ENCODE measurements at places on chromosomes 3 and 15.

- no peak for DNase-seq
Observed at GRCh38 chr3:57063032-57063431, 2.6 kb downstream of the SPATA12 start.

DNA sequence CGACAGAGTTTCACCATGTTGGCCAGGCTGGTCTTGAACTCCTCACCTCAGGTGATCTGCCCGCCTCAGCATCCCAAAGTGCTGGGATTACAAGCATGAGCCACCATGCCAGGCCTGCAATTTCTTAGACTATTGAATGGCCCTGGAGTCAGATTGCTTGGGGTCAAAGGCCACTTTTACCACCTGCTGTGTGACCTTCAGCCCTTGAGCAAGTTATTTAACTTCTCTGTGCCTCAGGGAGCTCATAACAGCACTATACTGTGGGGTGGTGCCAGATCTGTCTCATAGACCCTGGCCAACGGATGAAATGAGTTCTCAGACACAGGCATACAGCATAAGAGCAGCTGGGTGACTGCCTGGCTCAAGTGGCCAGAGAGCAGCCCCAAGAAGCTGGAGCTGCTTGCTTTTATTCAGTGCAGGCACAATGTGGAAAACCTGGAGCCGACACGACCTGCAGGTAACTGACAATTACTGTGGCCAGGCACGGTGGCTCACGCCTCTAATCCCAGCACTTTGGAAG, 44.9 kb upstream of the FURIN start:
- no peak for DNase-seq

GRCh38 chr3:16807391-16807790, 77.4 kb upstream of the PLCL2 start:
- no peak for DNase-seq

DNA sequence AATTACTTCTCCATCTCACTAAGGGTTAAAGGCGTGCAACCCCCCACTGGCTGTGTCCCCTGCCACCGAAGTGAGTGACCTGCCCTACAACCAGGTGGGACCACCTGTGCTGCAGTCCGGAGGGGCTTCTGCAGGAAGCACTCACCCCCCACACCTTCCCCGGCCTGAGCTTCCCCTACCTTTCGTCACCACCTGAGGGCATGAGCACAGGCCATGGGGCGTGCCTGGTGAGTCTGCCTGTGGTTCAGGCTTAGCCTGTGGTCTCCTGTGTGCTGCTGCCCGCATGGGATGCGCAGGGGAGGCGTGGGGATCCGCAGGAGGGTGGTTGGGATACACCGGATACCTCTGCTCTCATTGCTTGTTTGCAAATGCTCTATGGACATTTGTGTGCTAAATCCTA, 46.0 kb downstream of the KLHL25 start:
- no peak for DNase-seq

GRCh38 chr15:88299497-88299896, 43.0 kb upstream of the NTRK3 start:
- DNase-seq, result no peak

DNA sequence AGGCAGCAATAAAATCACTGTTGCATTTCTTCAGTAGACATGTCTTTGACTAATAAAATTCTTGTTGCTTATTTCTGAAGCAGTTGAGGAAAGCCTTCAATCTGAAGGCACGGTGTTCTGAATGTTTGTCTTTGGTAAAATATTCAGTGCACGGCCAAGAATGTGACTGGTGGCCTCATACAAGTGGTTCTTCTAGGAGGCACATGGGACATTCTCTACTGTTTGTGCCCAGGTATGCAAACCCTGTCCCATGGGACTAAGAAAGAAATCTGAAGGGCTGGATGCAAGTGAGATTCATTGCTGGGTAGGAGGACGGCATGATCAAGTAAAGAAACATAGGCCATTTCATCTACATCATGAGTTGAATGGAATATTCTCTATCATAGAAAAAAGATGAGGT, 250.6 kb upstream of the NR2F2 start:
- DNase-seq, result no peak

GRCh38 chr15:38541026-38541425, 23.6 kb downstream of the RASGRP1 start:
- no peak for DNase-seq

DNA sequence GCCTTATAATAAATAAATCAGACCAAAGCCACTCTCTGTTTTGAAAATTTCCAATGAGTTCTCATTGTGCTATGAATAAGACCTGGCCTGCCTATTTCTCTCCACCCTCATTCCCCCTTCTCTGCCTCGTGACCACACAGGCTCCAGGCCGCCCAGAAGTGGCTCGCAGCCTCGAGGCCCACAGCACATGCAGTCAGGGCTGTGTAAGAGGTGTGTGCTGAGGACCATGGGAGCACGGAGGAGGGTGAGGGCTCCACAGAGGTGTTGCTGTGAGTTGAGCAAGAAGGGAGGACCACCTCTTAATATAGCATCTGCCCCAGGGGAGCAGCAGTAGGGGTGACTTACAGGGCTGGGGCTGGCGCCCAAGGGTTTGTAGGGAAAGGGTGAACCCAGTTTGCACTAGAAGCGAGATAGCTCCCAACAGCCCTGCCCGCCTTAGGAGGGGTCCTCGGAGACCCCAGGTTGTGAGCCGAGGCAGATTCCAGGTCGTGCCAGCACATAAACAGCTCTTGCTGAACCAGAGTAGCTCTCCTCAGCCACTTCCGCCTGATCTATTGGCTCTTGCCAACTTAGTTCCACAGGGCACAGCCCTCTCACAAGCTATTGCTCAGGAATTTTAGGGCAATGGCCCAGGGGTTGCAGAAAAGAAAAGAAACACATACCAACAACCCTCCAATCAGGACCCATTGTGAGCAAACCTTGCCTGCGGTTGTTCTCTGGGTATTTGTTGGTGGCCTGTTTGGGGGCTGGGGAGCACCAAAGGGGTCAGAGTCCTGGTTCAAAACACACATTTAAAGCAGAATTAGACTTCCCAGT, 117.7 kb downstream of the MYLK start:
- DNase-seq, result no peak

DNA sequence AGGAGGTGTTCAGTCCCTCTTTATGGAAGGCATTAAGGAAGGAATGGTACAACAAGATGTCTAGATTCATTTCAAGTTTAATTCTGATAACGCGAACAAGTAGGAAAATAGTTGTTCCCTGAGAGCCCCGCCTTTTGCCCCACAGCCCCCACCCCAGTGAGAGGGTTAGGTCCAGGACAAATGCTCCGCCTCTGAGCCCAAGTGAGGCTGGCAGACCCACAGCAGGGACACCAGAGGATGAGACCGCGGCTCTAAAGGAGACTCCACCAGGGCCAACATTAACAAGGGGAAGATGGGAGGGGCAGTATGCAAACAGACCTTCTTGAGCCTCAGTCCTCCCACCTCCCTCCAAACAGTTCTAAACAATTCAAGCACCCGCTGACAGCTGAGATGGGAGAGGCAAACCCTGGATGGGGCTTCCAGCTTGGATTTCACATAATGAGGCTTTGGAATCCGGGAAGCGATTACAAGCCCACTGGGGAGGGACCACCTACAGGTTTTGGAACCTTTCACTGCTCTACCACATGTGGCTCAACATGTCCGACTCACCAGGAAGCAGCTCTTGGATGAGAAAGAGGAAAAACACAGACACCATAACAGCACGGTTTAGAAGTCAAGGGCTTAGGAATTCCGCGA, 42.9 kb upstream of the IREB2 start:
- DNase-seq, result no peak

DNA sequence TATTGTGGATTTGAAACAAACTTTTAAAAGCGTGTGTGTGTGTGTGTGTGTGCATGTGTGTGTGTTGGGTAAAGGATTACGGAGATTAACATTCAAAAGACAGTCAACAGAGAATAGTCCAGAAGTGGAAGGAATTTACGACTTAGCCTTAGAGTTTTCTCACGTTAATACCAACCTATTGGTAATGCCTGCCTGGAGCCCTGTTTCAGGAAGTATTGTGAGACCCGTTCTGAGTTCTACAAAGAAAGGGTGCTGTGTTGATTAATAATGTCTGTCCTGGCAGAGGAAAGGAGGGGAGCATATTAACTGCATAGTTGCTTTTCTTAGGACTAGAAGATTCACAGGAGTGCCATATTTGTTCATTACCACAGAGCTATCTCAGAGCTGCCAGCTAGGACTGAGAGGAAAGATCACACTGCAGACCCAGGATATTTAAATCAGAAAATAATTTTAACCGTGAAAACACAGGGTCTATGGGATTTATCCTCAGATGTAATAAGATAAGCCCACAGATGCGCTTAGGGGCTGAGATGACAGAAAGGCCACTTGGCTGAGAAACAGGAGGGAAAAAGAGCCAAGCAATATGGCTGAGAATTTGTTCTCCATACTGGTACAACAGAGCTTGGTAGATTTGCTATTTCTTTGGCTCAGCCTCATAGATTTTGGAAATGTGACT, 40.5 kb upstream of the FRMD4B start:
- DNase-seq, result no peak

GRCh38 chr3:195352895-195353488, 82.0 kb upstream of the XXYLT1 start:
- peak; percentile 32 for DNase-seq

GRCh38 chr15:78859971-78860719, 12.5 kb upstream of the MORF4L1 start:
- DNase-seq, result peak; percentile 66

GRCh38 chr3:123296261-123296660, 94.5 kb downstream of the SEC22A start:
- DNase-seq, result no peak

DNA sequence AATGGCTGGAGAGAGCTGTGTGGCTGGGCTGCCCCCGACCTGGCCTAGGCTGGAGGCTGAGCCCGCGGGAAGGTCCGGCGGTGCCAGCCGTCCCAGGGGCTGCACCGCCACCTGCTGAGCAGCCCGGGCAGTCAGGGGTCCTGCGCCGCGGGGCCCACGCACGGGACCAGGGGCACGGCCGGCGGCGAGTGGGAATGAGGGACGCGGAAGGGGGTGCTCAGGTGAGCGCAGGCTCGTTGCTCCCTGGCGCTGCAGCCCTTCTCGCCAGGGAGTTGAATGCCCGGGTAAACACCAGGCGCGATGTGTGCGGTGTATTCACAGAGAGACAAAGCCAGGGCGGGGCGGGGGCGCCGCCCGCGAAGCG, 666 bp upstream of the SEMA3F start:
- DNase-seq, result no peak

DNA sequence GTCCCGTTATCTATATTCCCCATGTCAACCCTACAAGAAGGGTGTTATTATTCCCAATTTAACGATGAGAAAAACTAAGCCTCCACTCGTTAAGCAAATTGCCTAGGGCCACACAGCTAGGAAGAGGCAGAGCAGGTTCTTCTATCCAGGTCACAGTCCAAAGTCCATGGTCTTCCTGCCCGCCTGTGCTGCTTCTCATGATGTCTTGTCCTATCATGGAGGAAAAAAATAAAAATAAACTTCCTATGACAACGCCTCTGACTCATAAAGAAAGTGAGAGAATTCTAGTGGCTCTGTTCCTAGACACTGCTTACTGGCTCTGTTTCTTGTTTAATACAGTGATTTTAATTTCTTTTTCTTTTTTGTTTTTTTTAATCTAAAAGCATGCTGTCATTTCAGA, 9.7 kb downstream of the COL8A1 start:
- peak; percentile 9 for DNase-seq

- DNase-seq, result no peak
Observed at GRCh38 chr3:50341996-50342650, 1.5 kb upstream of the RASSF1 start.

- no peak for DNase-seq
Observed at GRCh38 chr15:76682833-76683232, 222.3 kb downstream of the SCAPER start.

DNA sequence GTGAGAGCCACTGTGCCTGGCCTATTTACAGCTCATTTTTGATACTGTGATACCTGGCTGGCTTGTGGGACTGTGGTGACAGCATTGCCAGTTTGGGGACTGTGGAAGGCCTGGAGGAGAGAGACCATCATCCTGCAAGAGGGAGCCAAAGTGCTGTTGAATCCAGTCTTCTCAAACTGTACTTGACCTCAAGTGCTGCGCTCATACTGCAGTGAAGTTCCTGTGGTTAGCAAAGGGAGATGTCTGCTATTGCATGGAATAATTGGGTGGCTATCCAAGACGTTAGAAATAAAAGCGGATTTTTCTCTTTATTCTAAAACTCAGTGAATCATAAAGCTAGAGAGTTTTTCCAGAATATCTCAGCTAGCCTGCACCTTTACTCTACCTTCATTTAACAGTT, 83.4 kb downstream of the CCK start:
- DNase-seq, result no peak

GRCh38 chr3:38497031-38497430, 891 bp downstream of the EXOG start:
- no peak for DNase-seq

DNA sequence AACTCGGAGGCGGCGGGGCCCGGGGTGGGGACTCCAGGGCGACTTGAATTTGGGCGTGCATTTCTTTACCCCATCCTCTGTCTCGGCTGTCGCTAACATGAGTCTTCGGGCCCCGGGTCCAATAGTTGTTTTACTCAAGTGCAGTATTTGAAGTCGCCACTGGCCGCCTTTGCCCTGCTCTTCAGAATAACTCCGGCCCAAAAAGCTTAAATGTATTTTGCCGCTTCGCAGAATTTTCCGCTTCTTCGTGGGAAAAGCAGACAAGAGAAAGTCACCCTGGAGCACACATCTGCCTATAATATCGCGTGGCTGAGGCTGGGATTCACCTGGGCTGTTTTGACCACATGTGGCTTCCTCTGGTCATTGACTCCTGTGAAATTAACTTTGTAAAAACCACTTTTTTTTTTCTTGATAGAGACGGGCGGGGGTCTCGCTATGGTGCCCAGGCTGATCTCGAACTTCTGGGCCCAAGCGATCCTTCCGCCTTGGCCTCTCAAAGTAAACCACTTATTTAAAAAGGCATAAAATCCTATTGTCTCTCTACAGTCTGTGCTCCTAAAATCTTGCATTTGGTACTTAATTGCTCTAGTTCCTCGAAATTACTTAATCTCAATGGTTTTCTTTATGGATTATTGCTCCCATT, 676 bp downstream of the CNOT10 start:
- DNase-seq, result peak; percentile 22

DNA sequence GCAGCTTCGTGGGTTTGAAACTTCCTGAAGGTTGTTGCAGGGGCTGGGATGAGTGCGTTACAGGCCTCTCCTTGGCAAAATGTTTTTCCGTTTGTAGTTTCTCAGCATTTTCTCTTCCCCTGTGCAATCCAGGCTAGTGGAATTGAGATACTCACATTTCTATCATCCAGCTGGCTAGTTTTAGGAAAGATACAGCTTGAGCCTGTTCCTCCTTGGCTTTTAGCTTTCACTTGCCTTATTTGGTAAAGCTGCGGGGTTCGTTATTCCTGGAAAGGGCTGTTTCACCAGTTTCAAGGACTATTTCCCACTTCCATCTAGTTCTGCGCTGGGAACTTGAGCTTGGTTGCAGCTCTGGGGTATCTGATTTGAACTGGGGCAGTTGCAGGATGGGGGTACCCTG, 90.3 kb downstream of the ITPR1 start:
- DNase-seq, result no peak
